HCT116 (cell line): ENCODE measurements at places on chromosomes 4 and X. TPM values are rescaled to one million over a fixed set of nuclear protein-coding genes. Genes with fewer than 3 reads are reported as not detected.
A peak's percentile ranks its signal among the peaks of the same experiment; 100 is the strongest.

GRCh38 chr4:41744572-41745291, 3.8 kb downstream of the PHOX2B start:
- no peak for DNase-seq

DNA sequence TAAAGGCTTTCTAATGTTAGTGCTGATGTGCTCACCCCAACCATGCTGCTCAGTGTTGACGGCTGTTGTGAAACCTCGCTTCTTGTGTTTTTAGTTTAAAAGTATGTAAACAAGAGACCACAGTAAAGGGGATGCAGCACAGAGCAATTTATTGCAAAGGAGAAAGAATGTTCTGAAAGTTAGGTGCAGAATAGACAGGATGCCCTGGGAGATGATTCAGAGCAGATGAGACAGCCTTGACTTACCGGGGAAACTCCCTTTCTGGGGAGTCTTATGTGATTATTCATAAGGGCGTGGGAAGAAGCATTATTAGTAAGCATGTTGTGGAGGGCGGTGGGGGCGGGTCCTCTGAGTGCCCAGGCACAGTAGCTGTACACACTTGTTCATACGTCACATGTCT, 47.7 kb downstream of the EVC start:
- DNase-seq: peak; percentile 77

- no peak for DNase-seq
Observed at GRCh38 chr4:30605616-30606190, 114.5 kb upstream of the PCDH7 start.

DNA sequence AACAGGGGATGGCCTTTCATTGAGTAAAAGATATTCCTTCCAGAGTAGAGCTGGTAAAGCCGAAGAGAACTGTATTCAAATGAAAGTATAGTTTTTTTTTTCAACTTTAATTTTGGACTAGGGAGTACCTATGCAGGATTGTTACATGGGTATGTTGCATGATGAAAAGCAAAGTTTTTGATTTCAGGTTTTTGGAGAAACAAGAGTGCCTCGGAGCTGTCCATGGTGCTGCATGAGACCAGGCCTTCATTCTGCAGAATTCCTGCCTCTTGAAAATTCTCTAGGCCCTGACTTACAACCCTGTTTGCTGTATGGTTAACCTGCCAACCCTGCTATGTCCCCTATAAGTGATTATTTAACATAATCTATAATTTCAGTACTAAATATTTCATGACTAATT, 1065.7 kb upstream of the FTHL17 start:
- no peak for DNase-seq

GRCh38 chr4:41207291-41207831, 7.0 kb downstream of the APBB2 start:
- DNase-seq: no peak

- DNase-seq: peak; percentile 66
Observed at GRCh38 chr4:142126890-142127497, 490.6 kb downstream of the IL15 start.

DNA sequence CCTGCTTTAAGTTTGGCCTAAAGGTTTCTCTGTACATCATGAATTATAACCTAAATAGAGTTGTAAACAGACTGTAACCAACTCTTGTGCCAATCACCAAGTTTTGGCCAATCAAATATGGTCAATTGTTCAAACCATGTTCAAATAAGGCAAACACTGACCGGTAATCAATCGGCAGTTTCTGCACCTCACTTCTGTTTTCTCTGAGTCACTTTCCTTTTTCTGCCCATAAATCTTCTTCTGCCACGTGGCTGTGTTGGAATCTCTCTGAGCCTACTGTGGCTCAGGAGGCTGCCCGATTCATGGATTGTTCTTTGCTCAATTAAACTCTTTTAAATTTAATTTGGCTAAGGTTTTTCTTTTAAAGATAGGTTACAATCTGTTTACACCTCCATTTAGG, 16.5 kb upstream of the ENPP6 start:
- DNase-seq: no peak

DNA sequence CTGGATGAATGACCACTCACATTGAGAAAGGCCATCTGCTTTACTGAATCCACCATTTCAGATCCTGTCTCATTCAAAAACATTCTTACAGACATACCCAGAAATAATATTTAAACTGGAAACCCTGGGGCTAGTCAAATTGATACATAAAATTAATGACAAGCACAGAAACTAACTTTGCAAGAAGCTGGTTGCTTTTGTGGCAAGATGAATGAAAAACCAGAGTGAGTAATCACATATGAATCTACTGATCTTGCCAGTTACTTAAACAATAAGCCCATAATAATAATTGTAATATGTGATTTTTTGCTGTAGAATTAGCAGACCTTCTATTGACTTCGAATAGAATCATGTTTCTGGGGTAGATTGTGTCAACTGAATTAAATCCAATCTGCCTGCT, 235.1 kb downstream of the PPARGC1A start:
- no peak for DNase-seq

- DNase-seq: no peak
Observed at GRCh38 chr4:2847302-2847871, 3.7 kb downstream of the ADD1 start.

GRCh38 chr4:87116231-87116630, 104.2 kb downstream of the KLHL8 start:
- no peak for DNase-seq

GRCh38 chr4:1746265-1746691, 25.0 kb downstream of the TACC3 start:
- DNase-seq: peak; percentile 46

- DNase-seq: no peak
Observed at GRCh38 chr4:156901871-156902270, 69.7 kb downstream of the PDGFC start.

GRCh38 chr4:142366769-142367181, 479.3 kb downstream of the INPP4B start:
- no peak for DNase-seq

- DNase-seq: no peak
Observed at GRCh38 chrX:16985286-16985685, 38.8 kb downstream of the REPS2 start.

GRCh38 chrX:16484338-16484737, 165.6 kb upstream of the S100G start:
- DNase-seq: peak; percentile 56

- no peak for DNase-seq
Observed at GRCh38 chrX:122187069-122187713, 996.9 kb upstream of the GRIA3 start.

DNA sequence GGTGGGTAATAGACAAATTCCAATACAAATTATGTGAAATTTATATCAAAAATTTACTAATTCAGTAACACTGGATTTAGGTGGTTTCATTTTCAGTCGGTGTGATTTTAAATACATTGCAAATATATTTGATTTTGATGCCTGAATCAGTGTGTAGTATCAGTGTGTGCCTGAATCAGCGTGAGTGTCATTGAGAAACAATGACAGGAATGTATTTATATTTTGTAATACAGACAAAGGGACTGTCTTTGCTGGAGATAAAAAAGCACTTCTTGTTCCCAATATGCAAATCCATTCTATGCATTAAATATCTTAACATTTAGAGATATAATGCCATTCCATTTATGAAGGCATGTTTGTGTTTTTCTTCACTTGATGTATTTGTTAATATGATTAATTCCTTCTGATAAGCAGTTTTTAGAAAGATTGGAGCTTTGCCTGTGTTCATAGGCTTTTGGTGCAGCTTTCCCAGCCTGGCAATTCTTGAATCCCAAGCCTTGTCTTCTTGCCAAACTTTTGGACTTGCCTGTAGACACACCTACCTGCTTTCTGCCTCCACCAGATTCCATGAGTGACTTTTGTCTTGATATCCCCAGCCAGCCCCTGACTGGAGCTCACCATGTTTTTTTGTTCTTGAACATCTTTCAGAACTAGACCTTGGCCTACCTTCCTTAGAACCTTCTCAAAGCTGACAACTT, 243.8 kb downstream of the ADGRL3 start:
- DNase-seq: no peak

DNA sequence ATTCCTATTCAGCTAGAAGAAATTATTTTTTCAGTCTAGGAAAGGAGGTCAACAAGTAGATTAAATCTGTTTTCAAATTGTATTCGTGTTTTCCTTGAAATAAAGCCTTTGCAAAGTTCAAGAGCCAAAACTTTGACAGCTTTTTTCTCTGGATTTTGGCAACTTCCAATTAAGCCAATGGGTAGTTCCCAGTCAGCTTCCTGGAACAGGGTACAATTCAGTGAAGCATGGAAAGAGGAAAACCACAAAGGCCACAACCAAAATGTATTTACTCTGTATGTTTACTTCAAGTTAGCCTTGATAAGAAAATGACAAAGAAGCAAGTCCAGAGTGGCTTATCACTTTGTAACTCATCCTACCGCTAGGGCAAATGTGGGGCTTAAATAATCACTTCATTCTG, 188.6 kb downstream of the COMMD8 start:
- DNase-seq: no peak

- no peak for DNase-seq
Observed at GRCh38 chr4:147640331-147640730, 23.1 kb downstream of the TMEM184C start.

DNA sequence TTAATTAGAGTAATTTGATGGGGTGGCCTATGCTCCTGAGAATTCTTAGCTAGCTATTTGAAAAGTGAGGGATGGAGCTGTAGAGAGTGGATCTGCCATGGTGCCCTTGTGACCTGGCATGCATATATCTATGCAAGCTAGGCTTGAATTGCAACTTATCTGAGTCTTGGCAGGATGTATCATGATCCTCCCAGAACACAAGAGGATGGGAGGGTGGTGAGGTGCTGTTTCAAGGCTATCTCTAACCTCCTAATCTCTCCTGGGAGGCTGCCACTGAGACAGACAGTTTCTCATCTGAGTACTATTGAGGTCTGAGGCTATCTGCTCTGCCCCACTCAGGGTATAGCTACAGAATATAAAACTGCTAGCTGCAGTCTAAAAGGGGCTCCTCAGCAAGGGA, 56.6 kb downstream of the BRCC3 start:
- DNase-seq: no peak

GRCh38 chrX:148593987-148594386, 93.6 kb downstream of the AFF2 start:
- no peak for DNase-seq

- no peak for DNase-seq
Observed at GRCh38 chr4:161792991-161793390, 370.8 kb downstream of the FSTL5 start.

- DNase-seq: peak; percentile 39
Observed at GRCh38 chrX:110407910-110408545, 49.4 kb downstream of the RTL9 start.

DNA sequence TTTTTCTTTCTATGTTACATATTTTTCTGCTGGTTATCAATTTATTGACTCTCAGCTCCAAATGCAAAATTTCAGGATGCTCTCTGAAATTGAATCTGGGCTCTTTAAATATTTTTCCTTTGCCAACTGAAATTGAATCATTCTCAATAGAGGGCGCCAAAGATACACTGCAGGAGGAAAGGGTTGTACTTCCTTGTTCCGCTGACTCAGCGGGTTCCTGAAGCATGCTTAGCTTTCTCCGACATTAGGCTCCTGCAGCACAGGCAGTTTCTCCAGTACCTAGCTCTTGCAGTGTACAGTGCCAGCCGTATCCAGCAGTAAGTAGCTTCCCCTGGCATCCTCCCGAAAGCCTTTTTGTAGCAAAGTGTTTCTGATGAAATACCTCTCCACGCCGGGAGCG, 28.8 kb upstream of the CFAP47 start:
- DNase-seq: no peak

DNA sequence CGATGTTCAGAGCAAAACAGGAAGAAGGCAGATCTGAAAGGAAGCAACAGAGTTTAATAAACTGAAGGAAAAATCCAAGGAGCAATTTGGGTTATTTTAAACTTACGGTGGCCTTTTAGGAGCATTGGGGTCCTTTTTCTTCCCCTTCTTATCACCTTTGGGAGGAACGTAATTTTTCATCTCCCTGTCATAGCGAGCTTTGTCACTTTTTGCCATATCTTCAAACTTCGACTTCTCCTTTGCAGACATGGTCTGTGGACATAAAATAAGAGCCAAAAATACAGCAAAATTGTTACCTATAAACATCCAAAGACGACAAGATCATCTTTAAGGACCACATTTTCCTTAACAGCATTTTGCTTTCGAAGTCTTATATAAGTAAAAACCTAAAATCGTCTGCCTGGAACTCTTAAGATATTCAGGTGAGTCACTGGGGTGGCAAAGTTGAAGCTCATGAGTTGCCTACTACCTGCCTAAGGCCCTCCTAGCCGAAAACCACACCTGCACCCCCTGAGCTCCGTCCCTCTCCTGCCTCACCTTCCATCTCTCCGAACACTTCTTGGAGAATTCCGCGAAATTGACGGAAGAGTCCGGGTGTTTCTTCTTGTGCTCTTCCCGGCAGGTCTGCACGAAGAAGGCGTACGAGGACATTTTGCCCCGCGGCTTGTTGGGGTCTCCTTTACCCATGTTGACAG, 1.0 kb downstream of the HMGB2 start:
- no peak for DNase-seq

- DNase-seq: no peak
Observed at GRCh38 chrX:24920769-24921168, 95.0 kb downstream of the ARX start.

Gene ELK1
- total RNA-seq: 57.0 TPM

Gene IRS4
- not detected for total RNA-seq

Gene SHISA3
- total RNA-seq: not detected

Gene NKAP
- total RNA-seq: 9.3 TPM

Gene PPBP
- not detected for total RNA-seq

Gene CFP
- total RNA-seq: 1.3 TPM

Gene MAGEA10
- not detected for total RNA-seq

Gene LRAT
- total RNA-seq: 3.8 TPM
